ENCODE measurements at places on chromosomes 12 and 14. TPM values are rescaled to one million over a fixed set of nuclear protein-coding genes. Genes with fewer than 3 reads are reported as not detected.

SLC16A7 gene
- 0.20 TPM for total RNA-seq

FGF6 gene
- not detected for total RNA-seq

CCDC177 gene
- total RNA-seq: 0.02 TPM

FSCB gene
- not detected for total RNA-seq

C12orf50 gene
- not detected for total RNA-seq

TAS2R43 gene
- not detected for total RNA-seq

CD69 gene
- total RNA-seq: not detected

EXOC3L4 gene
- 1.1 TPM for total RNA-seq

CLSTN3 gene
- 14.3 TPM for total RNA-seq

NID2 gene
- 26.3 TPM for total RNA-seq

KRT82 gene
- not detected for total RNA-seq

CAPS2 gene
- 2.2 TPM for total RNA-seq

OR11H7 gene
- not detected for total RNA-seq

FBLN5 gene
- 2.4 TPM for total RNA-seq

PROX2 gene
- not detected for total RNA-seq

CLEC4D gene
- not detected for total RNA-seq

SPTB gene
- 1.5 TPM for total RNA-seq

FBXO34 gene
- 11.2 TPM for total RNA-seq

GALC gene
- total RNA-seq: 9.9 TPM

DDIT3 gene
- 29.1 TPM for total RNA-seq

EXD2 gene
- 12.5 TPM for total RNA-seq

FOXN4 gene
- total RNA-seq: 0.06 TPM

B4GALNT1 gene
- total RNA-seq: 53.0 TPM

OSBPL8 gene
- 9.9 TPM for total RNA-seq

SMCO3 gene
- not detected for total RNA-seq

EML5 gene
- 0.76 TPM for total RNA-seq

PCED1B gene
- total RNA-seq: 44.4 TPM

TMEM119 gene
- 0.09 TPM for total RNA-seq

FANCM gene
- total RNA-seq: 5.5 TPM

IKBIP gene
- total RNA-seq: 71.1 TPM

PTPRQ gene
- 0.03 TPM for total RNA-seq

CLEC2A gene
- total RNA-seq: not detected

RHOF gene
- total RNA-seq: 162 TPM

KLRC3 gene
- total RNA-seq: 0.27 TPM

RD3L gene
- total RNA-seq: not detected

Data from A549 treated with CORT108297 at 1 μM for 4 hours (cell line).